ENCODE measurements at places on chromosomes 6 and 20.

GRCh38 chr6:151494936-151495320 lies 1.1 kb downstream of the CCDC170 start:
- no peak for DNase-seq

GRCh38 chr6:4904461-4905025 lies 99.3 kb downstream of the RPP40 start:
- no peak for DNase-seq

DNA sequence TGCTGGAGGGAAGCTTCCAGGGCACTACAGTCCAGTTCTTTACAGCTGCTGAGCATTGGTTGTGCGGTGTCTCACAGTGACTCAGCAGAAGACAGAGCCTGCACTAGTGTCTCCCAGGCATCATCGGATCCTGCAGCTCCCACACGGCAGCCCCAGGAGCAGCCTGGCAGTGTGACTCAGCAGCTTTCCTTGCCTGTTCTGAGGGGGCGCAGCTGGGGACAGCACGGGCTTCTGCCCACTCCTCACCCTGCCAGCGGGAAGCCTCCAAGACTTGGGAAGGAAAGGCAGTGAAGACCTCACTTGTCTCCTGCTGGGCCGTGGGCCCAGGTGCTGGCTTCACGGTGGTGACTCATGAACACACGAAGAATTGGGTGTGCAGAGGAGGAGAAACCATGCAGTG lies 165.4 kb downstream of the SYNDIG1 start:
- DNase-seq: peak; percentile 94

DNA sequence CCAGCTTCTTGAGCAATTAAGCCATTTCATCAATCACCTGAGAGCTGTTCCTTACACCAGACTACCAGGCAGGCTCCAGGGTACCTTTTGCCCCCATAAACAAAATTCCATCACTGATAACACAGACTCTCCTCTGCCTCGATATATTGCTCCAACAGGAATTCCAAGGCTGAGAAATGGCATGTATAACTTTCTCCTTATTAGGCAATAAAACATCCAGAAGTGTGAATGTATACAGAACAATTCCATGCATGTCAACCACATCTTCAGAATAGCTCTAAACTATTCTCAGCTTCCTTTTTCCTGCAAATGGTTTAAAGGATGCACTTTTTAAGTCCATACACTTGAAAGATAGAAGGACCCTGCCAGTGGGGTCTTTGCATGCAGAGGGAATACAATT lies 73.8 kb downstream of the EDN3 start:
- DNase-seq: no peak

DNA sequence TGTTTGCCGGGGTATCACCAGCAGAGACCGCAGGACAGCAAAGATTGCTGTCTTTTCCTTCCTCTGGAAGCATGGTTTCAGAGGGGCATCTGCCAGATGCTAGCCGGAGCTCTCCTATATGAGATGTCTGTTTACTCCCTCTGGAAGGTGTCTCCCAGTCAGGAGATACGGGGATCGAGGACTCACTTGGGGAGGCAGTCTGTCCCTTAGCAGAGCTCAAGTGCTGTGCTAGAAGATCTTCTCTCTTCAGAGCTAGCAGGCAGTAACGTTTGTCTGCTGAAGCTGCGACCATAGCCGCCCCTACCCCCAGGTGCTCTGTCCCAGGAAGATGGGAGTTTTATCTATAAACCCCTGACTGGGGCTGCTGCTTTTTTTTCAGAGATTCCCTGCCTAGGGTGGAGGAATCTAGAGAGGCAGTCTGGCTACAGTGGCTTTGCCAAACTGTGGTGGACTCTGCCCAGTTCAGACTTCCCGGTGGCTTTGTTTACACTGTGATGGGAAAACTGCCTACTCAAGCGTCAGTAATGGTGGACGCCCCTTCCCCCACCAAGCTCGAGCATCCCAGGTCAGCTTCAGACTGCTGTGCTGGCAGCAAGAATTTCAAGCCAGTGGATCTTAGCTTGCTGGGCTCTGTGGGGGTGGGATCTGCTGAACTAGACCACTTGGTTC lies 133.0 kb upstream of the FLRT3 start:
- no peak for DNase-seq

- DNase-seq: no peak
These were observed 318.7 kb downstream of the SOX4 start for GRCh38 chr6:21912151-21912832.
